Left ventricle myocardium superior (tissue), 1 donor: ENCODE measurements at places on chromosomes 11 and 22.

GRCh38 chr11:77374108-77374507 is 72.6 kb upstream of the GDPD4 start:
- no peak for DNase-seq

DNA sequence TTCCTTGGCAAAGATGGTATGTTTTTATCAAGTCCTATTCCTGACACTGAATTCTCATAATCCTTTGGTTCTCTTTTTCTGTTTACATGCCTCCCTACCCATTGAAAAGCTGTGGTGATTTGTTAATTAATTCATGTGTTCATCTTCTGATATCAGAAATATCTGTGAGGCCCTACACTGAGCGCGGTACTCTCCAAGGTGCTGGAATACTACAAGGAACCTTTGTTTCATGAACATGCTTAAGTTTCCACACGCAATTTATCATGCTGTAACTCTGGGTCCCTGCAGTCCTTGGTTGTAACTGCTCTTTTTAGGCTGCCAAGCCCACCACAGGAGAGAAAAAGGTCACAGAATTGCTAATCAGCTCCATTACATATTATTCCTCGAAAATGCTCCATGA is 331.8 kb downstream of the FAT3 start:
- no peak for DNase-seq

DNA sequence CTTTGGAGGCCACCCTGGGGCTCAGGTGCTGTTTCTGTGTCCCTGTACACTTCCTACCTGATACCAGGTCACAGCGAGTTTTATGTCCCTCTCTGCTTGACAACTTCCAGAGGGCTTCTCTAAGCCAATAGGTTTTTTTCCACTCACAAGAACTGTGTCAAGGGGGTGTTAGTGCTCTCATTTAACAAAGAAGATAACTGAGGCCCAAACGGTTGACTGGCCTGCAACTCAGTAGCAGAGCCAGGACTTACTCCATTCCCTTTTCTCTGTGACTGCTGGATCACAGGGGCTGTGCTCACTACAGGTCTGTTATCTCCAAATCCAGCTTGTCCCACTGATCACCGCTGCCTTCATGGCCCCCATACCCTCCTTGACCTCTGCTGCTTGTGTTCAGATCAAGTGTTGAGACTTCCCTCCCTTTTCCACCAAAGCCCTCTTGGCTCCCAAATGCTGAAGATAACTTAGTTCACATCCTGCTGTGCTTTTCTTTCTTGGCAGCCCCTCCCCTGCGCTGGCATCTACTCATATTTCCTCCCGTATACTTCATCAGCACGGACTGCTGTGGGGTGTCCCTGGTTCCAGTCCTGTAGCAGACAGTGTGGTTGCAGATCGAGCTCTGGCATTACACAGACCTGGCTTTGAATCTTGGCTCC is 41.3 kb downstream of the POU2F3 start:
- peak; percentile 37 for DNase-seq

DNA sequence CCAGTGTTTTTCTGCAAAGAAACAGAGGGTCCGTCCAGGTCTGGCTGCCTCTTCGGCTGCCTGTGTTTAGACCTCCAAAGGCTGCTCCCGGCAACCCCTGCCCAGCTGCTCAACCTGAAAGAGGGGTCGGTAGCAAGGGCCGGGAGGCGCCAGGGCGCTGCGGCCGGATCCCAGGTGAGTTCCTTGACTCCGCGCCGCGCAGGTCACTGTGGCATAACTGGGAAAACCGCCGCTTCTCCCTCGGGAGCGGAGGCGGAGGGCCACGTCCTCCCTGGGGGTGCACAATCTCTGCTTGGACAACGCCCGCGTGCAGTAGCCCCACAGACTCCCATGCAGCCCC is 1.0 kb upstream of the BRSK2 start:
- no peak for DNase-seq

DNA sequence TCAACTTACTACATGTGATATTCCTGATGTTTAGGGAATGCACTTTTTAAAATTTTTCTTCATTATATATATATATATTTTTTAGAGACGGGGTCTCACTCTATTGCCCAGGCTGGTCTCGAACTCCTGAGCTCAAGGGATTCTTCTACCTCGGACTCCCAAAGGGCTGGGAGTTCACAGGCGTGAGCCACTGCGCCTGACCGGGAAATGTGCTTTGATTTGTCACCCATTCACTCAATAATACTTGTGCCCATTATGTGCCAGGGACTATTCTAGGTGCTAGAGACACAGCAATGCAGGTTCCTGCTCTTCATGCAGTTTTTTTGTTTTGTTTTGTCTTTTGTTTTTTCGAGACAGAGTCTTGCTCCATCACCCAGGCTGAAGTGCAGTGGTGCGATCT is 56.1 kb upstream of the INCENP start:
- DNase-seq, result no peak

DNA sequence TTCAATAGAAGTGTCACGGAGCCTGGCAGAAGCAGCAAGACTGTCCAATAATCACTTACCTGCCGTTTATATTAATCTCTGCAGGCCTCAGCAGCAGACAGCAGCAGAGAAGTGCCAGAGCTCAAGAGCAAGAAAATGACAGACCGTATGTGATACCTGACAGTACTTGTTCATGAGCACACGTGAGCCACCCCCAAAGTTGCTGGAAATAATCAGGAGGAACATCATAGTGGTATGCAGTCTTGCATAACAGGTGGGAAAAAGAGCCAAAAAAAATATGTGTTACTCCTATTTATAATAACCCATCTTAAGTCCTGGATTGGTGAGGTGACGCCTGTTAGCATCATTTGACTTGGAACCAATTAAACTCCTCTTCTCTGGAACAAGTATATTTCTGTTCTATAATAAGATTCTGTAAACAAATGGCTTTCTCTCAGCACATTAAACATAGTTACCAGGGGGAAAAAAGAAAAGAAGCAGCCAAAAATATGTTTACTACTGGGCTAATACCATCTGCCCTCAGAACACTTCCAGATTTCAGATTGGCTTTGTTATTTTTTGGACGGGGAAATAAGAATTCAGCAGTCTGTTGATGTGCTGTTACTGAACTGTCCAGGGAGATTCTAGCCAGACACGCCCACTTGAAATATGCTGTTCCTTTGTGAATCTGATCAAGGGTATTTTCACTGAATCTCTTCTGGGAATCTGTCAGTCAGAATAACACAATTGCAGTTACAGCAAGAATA is 7.9 kb upstream of the SLN start:
- DNase-seq, result no peak

GRCh38 chr22:46349681-46350080 is 14.2 kb downstream of the TRMU start:
- DNase-seq, result no peak

- DNase-seq, result no peak
Observed at GRCh38 chr11:84247926-84248325, 961.8 kb upstream of the CCDC90B start.

GRCh38 chr11:62575156-62575555 is 1.5 kb upstream of the EEF1G start:
- DNase-seq, result peak; percentile 48

DNA sequence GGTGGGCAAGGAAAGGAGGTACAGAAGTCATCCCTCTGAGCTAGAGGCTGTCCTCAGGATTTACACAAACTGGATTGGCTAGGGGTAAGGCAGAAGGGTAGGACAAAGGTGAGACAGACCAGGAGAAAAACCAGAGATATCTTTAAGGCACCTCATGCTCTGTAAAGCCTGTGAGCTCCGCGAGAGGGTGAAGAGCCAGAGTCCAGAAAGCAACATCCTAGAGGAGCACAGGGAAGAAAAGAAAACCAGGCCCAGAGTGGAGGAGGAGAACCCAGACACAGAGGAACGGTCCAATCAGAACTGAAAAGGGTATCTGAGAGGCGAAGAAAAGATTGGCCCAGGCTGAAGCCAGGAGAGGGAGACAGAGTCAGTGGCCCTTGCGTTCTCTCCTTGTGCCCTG is 5.1 kb downstream of the SLC37A4 start:
- DNase-seq, result no peak

DNA sequence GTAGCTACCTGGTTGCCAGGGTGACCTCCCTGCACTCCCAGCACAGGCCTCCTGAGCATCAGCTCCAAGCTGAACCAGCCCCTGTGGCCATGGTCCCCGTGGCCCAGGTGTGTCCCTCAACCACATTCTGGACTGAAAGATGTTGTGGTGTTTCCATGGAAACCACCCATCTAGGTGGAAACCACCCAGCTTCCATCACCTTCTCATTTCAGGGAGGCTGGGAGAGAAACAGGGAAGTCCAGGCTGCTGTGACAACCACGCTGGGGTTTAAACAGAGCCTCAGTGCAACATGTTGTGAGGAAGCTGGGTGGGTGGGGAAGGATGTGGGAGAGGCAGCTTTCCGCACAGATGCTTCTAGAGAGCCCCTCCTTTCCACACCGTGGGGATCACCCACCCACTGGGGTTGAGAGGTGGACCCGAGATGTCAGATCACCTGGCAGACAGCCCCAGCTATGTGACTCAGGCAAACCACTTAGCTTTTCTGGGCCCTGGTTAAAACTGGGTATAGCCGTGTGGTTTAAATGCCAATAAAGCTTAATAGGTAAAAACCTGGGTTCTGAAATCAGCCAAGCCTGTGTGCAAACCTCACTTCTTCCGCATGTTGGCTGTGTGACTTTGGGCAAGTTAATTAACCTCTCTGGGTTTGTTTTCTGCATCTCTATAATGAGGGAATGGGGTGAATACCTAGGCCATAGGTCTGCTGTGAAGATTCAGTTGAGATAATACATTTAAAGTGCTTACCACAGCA is 46.4 kb downstream of the CD82 start:
- no peak for DNase-seq

GRCh38 chr11:120810251-120810650 is 213.7 kb upstream of the TBCEL start:
- DNase-seq, result no peak

- DNase-seq, result no peak
Observed at GRCh38 chr11:74138572-74138971, 32.2 kb downstream of the C2CD3 start.

DNA sequence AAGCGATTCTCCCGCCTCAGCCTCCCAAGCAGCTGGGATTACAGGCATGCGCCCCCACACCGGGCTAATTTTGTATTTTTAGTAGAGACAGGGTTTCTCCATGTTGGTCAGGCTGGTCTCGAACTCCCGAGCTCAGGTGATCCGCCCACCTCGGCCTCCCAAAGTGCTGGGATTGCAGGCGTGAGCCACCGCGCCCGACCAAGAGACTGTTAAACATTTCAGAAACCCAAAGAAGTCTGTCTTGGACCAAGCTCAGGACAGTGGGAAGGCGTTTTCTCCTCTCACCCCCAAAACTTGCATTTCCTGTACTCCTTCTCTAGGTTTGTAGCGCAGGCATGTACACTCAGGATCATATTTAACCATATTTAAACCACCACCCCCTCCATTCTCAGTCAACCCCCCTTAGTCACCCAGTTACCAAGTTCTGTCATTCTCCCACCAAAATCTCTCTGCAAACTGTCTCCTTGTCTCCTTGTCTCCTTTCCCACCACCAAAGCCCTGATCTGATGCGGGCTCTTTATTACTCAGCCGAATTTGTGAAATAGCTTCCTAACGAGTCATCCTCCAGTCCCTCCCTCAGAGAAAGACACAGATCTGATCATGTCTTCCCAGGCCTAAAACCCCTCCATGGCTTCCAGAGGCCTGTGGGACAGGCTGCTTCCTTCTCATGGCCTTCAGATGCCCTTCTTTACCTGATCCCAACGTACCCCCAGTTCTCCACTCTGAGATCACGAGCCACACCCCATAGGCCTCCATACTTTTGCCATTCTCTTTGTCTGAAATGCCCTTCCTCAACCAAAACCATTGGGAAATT is 29.0 kb upstream of the CREB3L1 start:
- no peak for DNase-seq

- DNase-seq, result no peak
Observed at GRCh38 chr11:35815556-35816315, 128.1 kb upstream of the LDLRAD3 start.

GRCh38 chr11:70567680-70568034 is 169.3 kb downstream of the CTTN start:
- no peak for DNase-seq

- peak; percentile 34 for DNase-seq
Observed at GRCh38 chr11:132402071-132402684, 1031.8 kb downstream of the NTM start.

DNA sequence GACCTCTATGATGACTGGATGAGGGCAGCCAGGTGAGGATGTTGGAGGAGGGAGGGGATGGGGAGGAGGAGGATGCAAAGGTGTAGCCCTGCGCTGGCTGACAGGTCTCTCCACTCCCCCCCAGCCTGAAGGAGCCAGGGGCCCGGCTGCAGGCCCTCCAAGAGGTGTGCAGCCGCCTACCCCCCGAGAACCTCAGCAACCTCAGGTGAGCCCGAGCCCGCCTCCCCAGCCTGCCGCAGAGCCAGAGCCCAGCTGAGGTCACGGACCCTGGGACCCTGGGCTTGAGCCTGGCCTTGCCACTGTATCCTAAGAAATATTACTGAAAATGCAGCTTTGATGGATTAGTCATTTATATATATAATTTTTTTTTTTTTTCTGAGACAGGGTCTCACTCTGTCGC is 7.8 kb downstream of the SH3BP1 start:
- no peak for DNase-seq

GRCh38 chr11:34299284-34299972 is 58.4 kb downstream of the ABTB2 start:
- DNase-seq, result no peak

- DNase-seq, result no peak
Observed at GRCh38 chr11:44199816-44200215, 104.3 kb downstream of the EXT2 start.

DNA sequence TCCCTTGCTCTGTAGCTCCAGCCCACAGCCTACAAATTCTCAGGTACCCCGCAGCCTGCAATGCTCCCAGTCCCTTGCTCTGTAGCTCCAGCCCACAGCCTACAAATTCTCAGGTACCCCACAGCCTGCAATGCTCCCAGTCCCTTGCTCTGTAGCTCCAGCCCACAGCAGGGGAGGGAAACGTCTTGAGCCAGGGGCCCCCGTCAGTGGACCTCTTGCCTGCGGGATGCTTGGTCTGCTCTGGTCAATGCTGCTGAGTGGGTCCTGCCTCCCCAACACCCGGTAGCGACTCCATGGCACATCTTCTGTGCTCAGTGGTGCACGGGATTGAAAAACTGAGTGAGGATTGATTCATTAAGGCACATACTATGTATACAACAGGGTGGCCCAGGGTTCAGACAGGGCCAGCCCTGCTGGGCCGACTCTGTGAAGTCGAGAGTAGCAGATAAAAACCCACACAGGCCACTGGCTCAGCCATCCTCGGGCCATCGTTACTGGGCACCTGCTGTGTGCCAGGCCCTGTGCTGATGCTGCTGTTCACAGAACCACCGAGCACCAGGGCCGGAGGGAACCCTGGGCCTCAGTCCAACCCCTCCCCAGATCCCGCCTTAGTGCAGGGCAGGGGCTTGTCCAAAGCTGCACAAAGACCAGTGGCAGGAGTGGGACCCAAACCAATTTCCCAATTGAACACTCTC is 69.7 kb downstream of the MYO7A start:
- DNase-seq, result no peak
